Mucosa of gallbladder (tissue), 1 donor: ENCODE measurements at places on chromosomes 16 and 17. TPM values are rescaled to one million over a fixed set of nuclear protein-coding genes. Genes with fewer than 3 reads are reported as not detected.

Gene TEX19
- not detected for total RNA-seq

Gene CARHSP1
- 68.8 TPM for total RNA-seq

Gene STAT3
- total RNA-seq, result 140 TPM

Gene MPP2
- 7.0 TPM for total RNA-seq

Gene GCGR
- 0.20 TPM for total RNA-seq

Gene ERAL1
- 33.6 TPM for total RNA-seq

Gene SEZ6
- total RNA-seq, result not detected

Gene KRTAP9-8
- total RNA-seq, result not detected

Gene LYRM9
- 6.6 TPM for total RNA-seq

Gene CD19
- total RNA-seq, result 1.4 TPM

- DNase-seq, result no peak
These were observed 16.2 kb downstream of the SKAP1 start for GRCh38 chr17:48413613-48414405.

- no peak for DNase-seq
These were observed 29.9 kb downstream of the CIBAR2 start for GRCh38 chr16:85082173-85083050.

DNA sequence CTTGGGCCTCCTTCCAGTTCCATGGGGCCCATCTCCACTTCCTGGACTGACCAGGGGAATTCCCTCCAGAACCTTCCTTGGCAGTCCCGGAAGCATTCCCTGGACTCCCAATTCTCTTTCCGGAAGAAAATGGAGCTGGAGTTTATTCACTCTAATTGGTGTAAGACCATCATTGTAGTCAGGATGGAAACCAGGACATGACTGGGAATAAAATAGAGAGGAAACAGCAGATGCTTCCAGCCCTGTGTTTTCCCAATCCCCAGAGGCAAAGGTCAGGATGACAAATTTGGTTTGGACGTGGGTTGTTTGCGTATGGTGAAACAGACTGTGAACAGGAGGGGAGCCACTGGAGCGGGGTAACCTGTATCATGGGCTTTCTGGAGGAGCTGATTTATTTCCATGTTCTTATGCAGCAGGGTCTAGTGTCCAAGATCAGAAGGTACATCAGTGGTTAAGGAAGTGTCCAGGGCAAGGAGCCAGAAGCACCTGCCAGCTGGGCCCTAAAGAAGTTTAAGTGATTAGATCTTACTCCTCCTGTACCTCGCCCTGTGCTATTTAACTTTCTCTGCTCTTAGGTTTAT lies 8.5 kb upstream of the LONP2 start:
- no peak for DNase-seq

GRCh38 chr16:81445966-81446906 lies 1.6 kb downstream of the CMIP start:
- DNase-seq, result no peak

DNA sequence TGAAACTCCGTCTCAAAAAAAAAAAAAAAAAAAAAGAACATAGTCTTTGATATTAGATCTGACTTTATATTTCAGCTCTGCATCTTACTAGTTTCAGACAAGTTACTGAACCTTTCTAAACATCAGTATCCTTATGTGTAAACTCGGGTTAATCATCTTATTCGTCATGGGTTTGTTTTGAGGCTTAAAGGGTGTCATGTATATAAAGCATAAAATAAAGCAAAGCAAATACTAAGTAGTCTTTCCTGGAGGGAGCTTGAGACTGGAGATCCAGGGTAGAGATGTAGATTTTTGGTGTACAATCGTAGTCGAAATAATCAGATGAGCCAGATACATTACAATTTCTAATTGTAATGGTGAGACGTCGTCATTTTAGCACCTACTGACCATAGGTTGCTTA lies 7.8 kb downstream of the BCAS3 start:
- no peak for DNase-seq

DNA sequence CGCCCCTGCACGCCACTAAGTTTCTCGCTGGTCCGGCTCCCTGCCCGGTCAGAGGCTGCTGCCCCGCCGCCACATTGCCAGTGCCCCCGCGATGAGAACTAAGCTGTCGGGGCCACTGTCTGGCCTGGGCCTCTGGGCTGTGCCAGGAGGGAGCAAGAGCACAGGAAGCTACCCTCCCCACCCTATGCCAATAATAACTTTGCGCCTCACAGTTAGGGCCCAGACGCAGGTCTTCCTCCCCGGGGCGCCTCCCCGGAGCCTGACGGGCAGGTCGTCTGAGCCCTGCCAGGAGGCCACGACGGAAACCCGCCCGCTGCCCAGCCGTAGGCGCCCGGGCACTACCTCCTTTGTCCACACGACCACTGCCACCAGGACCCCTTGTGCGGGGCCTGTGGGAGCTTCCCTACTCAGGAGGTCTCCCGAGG lies 1.5 kb downstream of the ZFPM1 start:
- no peak for DNase-seq

DNA sequence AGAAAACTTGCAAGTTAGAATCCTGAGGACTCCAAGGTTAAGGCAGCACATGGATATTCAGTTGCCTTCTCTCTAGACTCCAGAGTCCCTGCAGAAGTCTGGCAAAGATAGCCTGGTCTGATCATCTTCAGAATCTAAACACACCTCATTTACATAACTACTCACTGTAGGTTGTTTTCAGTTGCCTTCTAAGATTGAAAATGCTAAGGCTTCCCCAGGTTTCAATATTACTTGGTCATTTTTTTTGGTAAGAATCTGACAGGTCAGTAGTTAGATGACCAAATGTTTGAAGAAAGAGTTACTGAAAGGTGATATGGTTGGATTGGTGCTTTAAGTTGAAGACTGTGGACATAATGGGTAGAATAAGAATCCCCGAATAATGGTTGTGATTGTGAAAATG lies 205.4 kb upstream of the KCNJ16 start:
- DNase-seq, result no peak

GRCh38 chr16:4309833-4310266 lies 6.0 kb upstream of the GLIS2 start:
- DNase-seq, result peak; percentile 61

GRCh38 chr16:69309316-69309715 lies 1.8 kb upstream of the VPS4A start:
- DNase-seq, result no peak

DNA sequence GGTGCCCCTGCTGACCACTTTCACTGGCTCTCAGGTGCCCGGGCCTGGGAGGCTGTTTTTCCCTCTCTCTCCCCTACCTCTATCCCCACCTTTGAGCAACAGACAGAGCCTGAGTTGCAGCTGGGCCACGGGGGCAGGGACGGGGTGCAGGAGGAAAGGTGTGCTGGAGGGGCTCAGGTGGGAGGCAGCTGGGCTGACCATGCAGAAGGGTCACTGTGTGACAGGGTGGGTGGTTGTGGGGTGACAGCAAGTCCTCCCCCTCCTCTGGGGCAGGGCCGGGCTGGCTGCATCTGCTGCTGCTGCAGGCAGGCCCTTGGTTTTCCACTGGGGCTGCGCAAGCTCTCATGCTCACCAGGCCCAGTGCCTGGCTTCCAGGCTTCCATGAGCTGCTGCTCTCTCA lies 6.6 kb downstream of the ZNF319 start:
- DNase-seq, result no peak

DNA sequence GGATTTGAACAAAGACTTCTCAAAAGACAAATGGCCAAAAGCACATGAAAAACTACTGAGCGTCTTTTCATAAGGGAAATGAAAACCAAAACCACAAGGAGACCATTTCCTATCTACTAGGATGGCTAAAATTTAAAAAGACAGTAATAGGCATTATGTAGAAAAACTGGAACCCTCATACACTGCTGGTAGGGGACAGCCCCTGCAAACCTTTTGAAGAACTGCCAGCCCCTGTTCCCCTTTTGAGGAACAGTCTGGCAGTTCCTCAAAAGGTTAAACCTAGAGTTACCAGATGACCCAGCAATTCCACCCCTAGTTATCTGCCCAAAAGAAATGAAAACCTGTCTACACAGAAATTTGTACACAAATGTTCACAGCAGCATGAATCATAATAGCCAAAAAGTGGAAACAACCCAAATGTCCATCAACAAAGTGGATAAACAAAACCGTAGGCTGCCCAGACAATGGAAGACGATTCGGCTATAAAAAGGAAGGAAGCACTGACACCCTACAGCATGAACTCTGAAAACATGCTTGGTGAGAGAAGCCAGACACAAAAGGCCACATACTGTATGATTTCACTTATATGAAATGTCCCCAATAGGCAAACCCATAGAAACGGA lies 22.9 kb downstream of the CDIP1 start:
- DNase-seq, result no peak

DNA sequence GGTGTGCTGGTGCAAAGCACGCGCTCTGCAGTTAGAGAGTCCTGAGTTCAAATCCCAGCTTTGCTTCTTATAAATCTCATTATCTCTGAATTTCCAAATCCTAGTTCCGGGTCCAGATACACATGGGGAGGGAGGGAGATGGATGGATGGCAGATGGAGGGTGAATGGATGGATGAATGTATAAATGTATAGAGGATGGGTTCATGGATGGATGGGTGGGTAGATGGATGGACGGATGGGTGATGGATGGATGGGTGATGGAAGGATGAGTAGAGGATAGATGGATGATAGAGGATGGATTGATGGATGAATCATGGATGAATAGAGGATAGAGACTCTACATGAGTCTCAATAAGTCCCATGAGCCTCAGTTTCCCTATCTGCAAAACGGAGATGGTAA lies 89.9 kb downstream of the MYH11 start:
- DNase-seq, result no peak

DNA sequence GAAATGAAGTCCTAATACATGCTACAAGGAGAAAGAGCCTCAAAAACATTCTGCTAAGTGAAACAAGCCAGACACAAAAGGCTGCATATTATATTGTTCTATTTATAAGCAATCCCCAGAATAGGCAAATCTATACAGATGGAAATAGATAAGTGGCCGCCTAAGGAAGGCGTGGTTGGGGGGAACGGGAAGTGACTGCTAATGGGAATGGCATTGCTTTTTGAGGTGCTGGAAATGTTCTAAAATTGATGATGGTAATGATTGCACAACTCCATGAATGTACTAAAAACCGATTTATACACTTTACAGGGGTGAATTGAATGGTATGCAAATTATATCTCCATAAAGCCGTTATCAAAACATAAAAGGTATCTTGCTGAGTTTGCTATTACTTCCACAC lies 67.7 kb downstream of the GAS7 start:
- no peak for DNase-seq

- no peak for DNase-seq
These were observed 82.8 kb downstream of the AATF start for GRCh38 chr17:37031493-37032083.

DNA sequence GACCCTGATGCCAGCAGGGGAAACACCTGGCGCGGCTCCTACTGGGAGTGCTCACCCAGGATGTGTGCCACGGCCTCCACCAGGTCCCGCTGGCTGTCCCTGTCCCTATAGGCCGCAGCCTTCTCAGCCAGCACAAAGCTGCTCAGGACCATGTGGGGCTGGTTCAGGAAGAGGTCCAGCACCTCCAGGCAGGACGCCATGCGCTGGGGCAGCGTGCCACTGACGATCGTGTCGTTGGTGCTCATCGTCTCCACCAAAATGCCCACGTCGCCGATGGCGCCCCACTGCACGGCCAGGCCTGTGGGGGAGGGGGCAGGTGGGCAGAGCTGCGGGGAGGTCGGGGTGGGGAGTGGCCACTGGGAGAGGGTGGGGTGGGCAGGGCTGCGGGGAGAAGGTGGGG lies 15.9 kb upstream of the DUS1L start:
- DNase-seq, result no peak

DNA sequence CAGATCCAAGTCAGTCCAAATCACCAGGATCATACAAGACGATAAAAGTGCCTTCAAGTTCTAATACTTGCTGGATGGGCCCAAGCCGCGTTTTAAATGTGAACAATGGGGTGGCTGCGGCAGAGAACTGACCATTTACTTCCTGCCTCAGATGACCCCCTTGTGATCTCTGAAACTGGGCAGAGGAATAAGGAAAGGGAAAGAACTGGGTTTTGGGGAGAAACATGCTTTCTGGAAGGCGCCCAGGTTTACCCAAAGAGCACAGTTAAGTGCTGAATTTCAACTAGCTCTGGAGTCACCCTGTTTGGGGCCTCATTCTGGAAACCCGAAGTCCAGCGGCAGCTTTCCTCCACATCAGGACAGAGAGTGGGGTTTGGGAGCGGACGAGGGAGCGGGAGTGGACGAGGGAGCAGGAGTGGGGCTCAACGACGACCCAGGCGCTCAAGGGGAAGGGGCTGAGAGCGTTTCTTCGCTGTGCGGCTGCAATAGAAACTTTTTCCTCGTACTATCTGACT lies 1.6 kb downstream of the FAM20A start:
- DNase-seq, result no peak

DNA sequence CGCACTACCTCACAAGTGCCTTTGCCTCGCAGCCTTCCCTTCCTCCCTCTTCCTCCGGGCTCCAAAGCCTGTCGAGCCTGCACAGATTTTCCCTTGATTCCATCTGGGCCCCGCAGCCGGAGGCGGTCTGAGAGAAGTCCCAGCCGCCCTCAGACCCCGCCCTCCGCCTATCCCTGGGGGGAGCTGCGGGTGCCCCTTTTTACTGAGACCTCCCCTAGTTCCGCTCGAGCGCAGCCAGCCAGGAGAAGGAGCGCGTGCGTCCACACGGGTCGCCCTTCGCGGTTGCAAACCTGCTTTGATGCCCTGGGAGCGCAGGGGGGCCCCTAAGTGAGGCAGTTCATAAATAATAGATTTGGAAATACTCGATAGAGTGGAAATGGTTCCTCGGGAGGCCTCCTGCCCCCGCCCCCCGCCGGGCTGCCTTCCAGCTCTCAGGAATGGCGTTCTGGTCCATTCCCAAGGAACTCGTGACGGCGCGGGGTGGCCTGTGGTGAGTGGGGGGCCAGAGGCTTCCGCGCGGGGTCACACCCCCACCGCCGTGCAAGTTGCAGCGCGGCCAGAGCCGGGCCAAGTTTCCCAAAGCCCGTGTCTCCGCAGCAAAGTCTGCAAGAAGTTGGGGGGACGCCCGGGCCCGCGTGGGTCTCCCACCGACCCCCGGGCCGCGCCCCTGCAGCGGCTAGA lies 610 bp downstream of the C16orf74 start:
- no peak for DNase-seq

DNA sequence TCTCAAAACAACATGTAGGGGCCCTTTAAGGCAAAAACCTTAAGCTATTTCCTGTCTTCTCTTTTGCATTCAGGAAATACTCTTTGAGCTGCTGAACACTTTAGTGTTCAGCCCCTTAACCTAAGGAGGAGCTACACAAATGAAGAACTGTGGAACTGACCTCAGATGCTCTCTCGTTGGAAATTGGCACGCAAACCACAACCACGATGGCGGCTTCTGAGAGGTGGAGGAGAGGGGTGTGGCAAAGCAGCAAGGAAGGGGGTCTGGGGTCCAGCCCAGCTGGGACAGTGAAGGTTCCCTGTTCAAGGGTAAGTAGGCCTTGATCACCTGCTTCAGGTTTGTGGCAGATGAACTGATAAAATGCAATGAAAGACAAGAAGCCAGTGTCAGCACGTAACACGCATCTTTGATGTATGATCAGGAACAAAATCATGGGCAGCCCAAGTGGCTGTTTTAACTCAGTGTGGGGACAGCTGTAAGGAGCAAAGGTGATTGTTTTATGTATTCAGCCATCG lies 291.6 kb upstream of the TNRC6C start:
- no peak for DNase-seq

DNA sequence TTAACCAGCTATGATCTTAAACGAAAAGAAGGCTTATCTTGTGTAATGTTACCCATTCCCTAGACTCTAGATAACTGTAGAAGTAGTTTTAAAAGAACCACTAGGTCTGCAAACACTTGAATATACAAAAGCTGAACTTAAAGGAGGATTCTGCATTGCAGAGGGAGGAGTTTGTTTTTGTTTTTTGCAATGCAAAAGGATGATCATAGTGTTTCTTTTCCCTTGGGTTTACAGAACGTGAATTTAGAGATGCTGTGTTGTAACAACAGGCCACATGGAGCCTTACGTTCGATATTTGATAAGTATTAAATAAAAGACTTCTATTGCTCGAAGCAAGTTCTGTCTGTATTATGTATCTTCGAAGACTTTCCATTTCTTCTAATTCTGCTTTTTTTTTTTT lies 77.6 kb downstream of the CHD9 start:
- no peak for DNase-seq
